Stimulated activated CD4-positive, alpha-beta T cell treated with anti-CD3 and anti-CD28 coated beads, Interleukin-15, amount 100 ng/mL, for 1 hour (primary cell): ENCODE measurements at places on chromosomes 5 and 9.

DNA sequence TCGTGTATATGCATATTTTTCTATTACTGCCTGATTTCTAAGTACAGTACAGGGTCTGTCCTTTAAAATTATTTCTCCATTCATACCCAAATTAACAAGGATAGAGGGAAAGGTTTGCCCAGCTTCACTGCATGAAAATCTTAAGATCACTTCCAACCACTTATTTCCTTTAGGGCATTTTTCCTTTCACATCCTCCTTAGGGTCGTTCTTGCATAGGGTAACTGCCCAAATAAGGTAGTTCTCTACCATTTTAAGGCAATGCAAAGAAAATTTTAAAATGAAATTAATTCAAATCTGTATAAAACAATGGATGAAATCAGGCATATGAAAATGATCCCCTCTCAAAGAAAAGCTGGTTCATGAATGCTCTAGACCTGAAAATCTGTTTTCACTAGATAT lies 4.1 kb upstream of the CDC20B start:
- no peak for DNase-seq

DNA sequence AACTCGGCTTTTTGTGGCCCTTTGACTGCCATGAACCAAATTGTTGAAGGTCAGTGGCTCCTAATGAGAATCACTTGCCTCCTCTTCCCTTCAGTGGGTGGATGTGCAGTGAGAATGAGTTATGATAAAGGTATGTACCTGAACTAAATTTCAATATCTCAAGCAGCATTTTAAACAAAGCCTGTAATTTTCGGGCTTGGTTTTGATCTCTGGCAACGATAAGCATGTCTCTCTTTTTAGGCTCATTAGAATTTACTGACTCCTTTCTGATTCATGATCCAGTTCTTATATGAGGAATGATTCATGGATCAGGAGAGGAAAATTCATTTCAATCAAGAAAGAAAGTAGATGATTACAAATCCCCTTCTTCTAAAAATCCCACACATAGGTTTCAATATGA lies 305.5 kb downstream of the ARRDC3 start:
- DNase-seq: no peak

GRCh38 chr9:75299324-75299723 lies 211.0 kb downstream of the OSTF1 start:
- no peak for DNase-seq

GRCh38 chr5:173915310-173916014 lies 27.3 kb downstream of the CPEB4 start:
- DNase-seq: no peak

GRCh38 chr5:129019401-129019908 lies 54.2 kb downstream of the SLC27A6 start:
- no peak for DNase-seq

DNA sequence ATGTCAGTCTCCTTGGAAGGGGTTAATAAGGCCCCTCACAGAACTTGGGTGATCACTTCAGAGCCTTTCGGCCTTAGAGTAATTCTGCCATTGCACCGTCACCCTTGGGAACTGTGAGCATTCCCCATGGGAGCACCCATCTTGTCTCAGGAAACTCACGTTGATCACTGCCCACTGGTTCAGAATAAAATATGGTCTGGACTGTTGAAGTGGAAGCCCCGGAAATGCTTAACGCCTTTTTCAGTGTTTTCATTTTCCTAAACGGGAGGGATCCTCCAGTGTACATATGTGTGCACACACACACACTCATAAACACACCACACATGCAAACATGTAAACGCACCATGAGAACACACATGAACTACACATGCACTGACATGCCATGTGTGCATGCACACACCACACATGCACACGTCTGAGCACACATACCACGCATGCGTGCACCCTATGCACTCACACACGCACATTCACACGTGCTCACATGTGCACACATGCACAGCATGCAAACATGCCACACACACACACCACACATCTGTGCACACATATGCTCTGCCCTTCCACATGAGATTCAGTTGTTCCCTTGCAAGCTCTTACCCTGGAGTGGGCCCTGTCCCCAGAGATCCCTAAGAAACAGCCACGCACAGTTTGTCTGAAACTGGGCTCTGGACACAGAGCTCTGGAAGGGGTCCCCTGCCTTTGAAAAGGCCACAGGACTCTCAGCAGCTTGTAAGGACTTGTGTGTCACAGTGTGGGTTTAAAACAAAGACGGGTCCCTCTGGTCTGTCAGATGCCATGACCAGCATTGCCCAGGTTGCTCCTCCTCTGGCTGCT lies 17.0 kb downstream of the MRPL36 start:
- DNase-seq: no peak

- no peak for DNase-seq
Measured at GRCh38 chr5:133114166-133114932, 62.5 kb downstream of the HSPA4 start.

GRCh38 chr5:773517-774264 lies 10.8 kb downstream of the ZDHHC11B start:
- DNase-seq: no peak

- no peak for DNase-seq
Measured at GRCh38 chr5:132239776-132240175, 12.1 kb upstream of the P4HA2 start.

DNA sequence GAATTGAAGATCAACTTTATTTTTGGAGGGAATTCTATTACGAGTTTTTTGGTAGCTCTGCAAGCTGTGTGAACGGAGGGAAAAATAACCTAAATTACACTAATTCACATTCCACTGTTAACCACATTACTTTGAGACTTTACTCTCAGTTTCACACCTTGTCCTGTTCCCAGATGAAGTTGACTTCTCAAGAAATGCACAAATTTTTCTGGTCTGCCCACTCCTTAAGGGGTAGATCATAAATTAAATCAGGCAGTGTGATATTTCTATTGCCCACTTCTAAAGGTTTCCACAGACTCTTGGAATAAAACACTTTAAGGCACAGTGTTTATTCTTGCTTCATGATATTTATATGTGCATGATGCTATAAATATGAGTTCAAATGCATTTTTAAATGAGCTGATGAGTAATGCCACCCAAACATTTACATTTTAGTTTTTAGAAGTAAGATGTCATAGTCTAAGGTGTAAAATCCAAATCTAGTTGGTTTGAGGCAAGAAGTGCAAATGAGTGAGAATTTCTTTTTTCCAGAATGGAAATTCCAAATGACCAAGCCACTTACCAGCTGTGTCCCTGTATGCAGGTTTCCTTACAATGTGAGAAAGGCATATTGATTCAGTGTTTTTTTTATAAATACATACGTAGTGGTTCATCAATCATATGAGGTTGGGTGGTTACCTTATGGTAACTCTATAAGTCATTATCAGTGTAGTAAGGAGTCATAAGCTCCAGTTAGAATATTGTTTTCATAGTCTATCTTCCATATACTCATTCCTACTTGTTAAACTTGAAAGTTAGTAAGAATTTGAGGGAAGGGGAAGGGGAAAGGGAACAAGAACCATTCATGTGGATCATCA lies 437.7 kb upstream of the MEF2C start:
- no peak for DNase-seq

DNA sequence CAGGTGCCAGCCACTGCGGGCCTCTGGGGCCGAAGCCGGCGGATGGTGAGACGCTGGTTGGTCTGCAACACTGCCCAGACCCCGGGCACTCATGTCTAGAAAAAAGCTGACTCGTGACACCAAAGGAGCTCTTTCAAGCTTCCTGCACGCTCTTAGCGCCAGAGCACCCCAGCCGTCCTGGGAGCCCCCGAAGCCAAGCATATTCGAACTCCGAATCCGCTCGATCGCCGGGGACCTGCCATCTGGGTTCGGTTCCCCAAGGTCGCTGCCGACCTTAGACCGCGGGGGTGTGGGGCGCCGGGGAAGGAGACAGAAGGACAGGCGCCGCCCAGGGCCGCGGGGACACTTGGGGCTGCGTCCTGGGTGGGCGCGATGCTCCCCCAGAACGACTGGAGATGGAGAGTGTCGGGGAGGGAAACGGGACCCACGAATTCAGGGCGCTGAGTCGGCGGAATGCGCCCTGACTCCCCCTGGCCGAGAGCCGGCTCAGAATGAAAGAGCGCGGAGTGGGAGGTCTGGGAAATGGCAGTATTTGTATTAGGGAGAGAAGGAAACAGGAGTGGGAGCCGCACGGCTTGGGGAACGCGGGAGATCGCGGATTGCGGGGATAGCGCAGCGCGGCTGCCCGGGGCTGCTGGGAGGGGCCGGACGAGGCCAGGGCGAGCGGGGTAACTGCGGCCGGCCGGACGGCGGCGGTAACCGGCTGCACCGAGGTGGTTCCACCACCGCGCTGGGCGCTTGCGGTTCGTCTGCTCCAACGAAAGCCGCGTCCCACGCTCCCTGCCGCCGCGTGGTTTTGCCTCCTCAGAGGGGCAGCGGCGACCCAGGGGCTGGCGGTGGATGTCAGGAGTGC lies 20.1 kb upstream of the MARCHF6 start:
- DNase-seq: no peak

- no peak for DNase-seq
Measured at GRCh38 chr5:163489055-163489744, 16.2 kb upstream of the MAT2B start.

GRCh38 chr5:126603402-126603991 lies 2.8 kb downstream of the PHAX start:
- DNase-seq: no peak

DNA sequence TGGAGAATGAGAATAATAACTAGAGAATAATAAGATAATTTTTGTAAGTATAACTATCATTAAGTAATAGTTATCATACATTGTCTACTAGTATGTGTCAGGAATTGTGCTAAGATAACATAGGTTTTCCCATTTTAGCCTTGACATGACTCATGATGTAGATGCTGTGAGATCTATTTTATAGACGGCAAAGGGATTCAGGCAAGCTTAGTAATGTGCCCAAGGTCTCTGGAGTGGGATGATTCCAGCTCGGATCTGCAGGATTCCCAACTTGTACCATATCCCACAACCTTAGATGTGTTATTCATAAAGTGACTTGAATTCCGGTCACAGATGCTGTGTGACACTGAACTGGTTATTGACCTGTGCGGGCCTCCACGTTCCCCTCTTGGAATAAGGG lies 51.5 kb downstream of the IL31RA start:
- no peak for DNase-seq

GRCh38 chr9:136650648-136651047 lies 12.1 kb upstream of the EGFL7 start:
- no peak for DNase-seq

GRCh38 chr5:34584165-34584564 lies 72.0 kb upstream of the RAI14 start:
- no peak for DNase-seq
